ENCODE measurements at places on chromosomes 6 and 20.

DNA sequence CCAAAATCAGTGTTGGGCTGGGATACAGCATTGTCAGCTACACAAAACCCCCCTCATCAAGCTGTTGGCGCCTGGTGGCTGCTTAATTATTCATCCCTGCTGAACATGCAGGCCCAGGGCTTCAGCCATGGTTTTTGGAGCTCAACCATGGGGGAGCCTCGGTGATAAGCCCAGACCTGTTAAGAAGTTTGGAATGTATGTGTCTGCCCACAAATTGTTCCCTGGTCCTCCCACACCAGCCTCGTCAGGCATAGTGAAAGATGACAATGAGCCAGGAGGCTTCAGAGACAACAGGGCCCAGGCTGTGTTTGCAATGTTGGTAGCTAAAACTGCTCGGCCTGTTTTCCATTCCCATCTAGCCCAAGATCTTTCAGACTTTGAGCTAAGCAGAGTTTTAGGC is 34.8 kb upstream of the SIRPA start:
- DNase-seq = no peak

GRCh38 chr6:26352315-26352714 is 12.7 kb upstream of the BTN3A2 start:
- DNase-seq = no peak

- no peak for DNase-seq
These were observed 48.0 kb upstream of the VSX1 start for GRCh38 chr20:25129908-25130307.

GRCh38 chr6:108133594-108134179 is 32.1 kb upstream of the NR2E1 start:
- DNase-seq = no peak

DNA sequence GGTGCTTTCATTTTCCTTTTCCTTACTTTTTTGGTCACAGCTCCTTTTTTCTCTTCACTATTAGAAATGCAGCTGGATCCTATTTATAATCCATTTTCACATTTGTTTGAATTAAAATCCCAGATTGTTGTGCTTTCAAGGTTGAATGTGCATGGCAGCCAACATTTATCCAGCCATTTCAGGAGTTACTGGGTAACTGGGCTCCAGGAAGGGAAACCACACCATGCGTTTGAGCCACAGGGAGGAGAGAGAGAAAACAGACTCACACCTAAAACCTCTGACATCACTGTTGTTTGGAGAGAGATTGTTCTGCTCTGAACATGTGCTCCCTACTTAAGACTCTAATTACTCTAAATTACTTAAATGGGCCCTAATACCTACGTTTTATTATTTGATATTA is 173.4 kb downstream of the BMP2 start:
- DNase-seq = no peak

- DNase-seq = no peak
These were observed 670.7 kb downstream of the UTRN start for GRCh38 chr6:144955859-144956258.

DNA sequence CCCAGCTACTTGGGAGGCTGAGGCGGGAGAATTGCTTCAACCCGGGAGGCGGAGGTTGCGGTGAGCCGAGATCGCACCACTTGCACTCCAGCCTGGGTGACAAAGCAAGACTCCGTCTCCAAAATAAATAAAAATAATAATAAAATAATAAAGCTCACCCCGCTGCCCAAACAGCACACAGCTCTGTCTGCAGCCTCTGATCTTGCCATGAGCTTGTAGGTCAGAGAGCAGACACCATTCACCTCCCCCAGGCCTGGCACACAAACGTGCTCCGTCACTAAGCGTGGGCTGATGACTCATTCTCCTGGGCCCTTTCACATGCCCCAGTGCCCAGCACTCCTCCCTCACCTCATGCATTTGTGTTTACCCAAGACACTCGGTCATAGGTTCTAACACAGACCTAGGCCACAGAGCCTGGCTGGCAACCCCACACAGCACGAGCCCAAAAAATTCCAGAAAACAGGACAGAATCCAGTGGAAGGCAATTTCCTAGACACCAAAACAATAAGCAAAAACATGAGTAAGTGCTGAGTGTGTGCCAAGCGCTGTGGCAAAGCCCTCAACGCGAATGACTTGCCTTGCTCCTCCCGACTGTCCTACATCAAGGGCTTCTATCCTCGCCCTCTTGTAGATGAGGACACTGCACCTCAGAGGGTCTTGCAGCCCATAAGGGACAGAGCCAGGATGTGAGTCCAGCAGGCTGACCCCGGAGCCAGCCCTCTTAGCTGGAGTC is 18.0 kb downstream of the ATP9A start:
- no peak for DNase-seq

- no peak for DNase-seq
These were observed 39.8 kb upstream of the EDN1 start for GRCh38 chr6:12250383-12250770.

DNA sequence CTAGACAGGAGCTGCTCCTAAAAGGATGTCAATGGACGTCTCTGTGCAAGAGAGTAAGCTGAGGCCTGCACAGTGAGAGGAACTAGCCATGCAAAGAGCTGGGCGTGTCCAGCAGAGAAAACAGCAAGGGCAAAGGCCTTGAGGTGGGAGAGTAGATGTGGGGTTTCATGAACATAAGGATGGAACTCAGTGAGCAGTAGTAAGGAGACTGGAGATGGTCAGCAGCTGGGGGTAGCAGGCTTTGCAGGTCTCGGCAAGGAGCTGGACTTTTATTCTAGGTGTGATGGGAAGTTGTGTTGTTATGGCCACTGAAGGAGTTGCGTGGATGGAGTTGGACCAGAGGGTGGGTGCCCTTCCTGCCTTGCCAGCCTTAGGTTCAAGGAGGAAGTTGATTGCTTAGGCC is 90.7 kb upstream of the SIRPA start:
- no peak for DNase-seq

- no peak for DNase-seq
These were observed 225.7 kb downstream of the UST start for GRCh38 chr6:148972481-148972880.

- no peak for DNase-seq
These were observed 5.7 kb downstream of the THBS2 start for GRCh38 chr6:169247991-169248390.

DNA sequence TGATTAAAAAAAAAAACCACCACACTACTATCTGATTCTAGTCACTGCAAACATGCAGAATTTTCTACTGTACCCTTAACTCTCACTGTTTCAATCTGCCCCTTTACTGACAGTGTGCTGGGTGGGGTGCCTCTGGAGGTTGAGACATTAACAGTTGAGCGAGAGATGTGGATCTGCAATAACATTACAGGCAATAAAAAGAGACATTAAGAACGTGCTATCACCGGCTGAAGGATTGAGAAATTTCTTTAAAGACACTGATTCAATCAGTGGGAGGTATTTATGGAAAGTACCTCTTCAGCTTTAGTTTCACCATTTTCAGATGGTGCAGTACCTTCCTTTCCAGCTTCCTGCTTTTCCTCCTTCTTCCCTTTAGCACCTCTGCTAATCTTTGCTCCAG is 32.5 kb downstream of the HMGN3 start:
- DNase-seq = no peak

GRCh38 chr6:89385156-89385667 is 26.9 kb downstream of the RRAGD start:
- no peak for DNase-seq

DNA sequence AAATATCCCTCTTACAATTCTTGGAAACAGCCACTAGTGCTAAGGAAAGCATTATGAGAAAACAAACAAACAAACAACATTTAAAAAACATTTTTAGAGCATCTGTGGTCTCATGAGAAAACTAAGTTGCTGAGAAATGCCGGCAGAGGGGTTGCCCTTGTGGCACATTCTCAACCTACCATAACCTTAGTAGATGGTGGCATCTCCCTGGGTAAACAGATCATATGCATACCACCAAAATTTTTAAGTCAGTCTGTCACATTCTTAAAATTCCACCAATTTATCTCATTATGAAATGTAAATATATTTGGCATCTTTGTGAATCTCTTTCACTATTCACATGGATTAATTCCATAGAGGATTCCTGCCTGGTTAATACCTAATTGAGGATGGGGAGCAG is 575.7 kb upstream of the MARCKS start:
- no peak for DNase-seq
